ENCODE measurements at places on chromosomes 1 and 21.

DNA sequence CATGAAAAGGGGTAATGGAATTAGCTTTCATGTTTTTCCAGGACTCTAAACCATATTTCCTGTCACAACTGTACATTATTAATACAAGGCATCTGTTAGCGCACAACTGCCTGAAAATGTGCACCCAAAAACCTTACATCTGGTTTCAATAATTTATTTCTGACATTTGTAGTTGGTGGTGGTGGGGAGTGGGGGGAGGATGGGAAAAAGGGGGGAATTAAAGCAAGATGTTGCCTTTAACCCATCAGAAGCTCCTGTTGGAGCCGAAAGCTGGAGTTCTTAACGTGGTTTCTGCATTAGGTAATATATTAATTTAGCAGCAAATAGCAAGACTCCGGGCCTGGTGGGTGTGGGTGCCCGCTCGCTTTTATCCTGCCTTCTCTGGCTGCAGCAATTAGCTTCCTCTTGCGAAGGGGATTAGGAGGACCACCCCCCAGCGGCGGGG is 36.9 kb upstream of the HHAT start:
- no peak for DNase-seq

DNA sequence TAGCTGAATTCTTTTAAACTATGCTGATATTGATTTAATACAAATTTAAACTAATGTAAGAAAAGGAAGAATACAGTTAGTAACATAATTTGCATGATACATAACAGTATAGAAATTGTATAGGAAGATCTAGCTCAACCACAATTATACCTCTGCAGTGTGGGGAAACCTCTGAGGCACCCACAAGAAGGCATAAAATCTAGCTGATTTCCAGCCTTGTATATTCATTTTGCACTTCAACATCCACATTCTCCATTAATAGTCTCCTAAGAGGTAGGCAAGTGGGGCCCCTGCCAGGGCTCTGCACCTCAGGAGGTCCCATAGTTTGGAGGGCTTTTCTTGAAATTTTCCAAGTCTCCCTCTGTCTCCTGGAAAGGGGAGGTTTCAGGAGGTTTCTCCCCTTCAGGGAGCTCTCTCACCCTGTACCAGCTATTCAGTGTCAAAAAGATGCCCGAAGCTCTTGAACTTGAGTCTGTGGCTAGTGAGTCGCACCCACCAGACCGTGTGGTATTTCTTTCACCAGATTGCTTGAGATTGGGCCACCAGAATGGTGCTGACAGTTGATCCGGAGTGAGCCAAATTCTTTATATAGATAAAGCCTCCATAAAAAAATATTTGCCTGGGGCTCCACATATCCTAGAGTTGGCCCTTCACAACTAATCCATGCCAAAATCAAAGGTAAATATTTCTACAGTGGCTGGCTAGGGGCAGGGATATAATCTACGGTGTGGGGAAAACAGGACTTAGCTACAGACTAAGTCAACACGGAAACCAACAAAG is 108.2 kb downstream of the TIAM1 start:
- no peak for DNase-seq

GRCh38 chr1:169644297-169644696 is 14.4 kb upstream of the SELP start:
- no peak for DNase-seq

- DNase-seq, result peak; percentile 67
Observed at GRCh38 chr21:34029743-34030528, 43.4 kb upstream of the MRPS6 start.

DNA sequence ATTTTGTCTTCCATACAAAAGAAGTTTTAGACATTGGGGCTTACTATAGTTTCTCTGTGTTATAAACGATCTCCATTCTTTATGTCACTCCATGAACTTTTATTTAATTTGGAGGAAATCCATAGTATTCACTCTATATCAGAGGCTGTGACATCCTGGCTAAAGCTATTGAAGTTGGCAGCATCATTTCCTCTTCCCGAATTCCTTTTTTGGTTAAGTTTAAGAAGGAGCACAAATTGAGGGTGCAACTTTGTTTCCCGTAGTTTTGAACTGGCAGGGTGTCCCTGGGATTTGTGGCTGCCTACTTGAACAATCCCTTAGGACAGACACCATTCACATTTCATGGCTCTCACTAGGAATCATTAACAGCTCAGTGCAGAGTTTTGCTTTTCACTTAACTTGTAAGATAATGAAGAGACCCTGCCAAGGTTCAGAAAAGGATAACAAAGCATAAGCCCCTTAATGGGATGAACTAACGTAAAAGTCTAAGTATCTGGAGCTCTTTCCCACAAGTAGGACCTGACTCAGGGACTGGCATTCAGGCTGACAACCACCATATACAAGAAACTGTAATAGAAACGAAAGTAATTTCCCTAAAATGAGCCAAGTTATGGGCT is 13.9 kb downstream of the S1PR1 start:
- DNase-seq, result no peak

- no peak for DNase-seq
Observed at GRCh38 chr1:2803086-2803930, 1.8 kb upstream of the TTC34 start.

DNA sequence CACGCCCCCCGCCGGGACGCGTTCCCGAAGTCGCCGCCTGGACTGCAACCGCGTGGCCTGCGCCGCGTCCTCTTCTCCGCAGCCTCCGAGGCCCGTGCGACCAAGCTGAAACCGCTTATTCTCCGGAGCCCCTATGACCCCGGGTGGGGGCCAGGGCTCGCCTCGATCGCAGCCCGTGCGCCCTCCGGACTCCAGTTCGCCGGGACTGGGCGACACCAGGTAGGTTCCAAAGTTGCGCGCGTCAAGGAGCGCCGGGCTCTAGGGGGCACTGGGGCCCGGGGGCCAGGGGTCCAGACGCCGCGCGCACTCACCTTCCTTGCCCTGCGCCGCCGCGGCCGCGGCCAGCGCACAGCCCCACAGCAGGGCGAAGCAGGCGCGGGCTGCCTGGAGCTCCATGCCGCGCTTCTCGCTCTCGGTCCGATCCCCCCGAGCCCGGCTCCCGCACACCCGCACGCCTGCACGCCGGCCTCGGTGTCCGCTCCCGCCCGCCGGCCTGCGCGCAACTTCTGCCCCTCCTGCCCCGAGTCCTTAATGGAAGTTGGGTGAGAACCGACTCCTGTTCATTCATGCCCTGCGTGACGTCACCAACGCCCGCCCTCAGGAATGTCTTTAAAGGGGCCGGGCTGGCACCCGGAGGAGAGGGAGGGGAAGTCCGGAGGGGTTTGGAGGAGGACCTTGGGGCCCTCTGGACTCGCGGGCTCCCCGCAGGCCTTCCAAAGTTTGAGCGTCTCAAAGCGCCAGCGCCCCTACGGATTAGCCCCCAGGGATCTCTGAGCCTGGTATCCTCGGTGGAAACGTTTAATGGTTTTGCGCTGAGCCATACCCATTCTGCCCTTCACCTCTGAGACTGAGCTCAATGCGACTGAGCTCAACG is at the start of gene EPHA2:
TSS of gene EPHA2 (minus strand) at position 533 of the 874 bp plus-strand sequence. CDS start at position 396, 137 bp downstream.
- no peak for DNase-seq

DNA sequence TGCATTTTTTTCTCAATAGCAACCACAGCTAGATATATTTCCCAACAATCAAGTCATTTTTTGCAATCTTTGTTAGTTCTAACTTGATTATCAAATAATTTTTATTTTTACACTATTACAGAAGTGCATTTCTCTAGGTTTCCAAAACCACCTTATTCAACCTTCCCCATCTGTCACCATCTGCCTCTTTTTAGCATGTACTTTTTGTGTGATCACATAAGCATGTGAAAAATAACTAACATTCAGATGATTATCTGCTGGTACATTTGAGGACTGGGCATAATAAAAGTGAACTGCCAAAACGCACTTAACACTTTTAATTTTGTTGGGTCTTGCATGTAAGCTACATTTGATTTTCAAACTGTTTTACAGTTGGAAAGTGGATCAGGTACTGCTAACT is 291.5 kb downstream of the AKT3 start:
- DNase-seq, result no peak

- no peak for DNase-seq
Observed at GRCh38 chr1:241612533-241613477, 27.4 kb downstream of the CHML start.

DNA sequence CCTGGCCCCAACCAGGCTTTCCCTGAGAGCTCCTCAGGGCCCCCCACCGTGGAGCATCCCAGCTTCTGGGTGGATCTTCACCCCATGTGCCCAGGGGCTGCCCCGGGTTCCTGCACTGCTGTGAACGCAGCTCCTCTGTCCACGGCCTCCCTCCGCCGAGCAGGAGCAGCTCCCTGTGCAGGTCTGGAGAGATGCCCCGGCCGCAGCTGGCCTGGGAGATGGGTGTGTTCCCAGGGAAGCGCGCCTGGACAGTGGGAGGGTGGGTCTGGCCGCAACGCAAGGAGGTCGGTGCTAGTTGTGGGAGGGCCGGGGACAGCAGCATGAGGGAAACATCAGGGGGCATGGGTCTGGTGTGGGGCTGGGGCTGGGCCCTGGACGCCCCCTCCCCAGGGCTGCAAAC is 71.3 kb downstream of the MORN1 start:
- no peak for DNase-seq

GRCh38 chr21:45473496-45474322 is 68.5 kb downstream of the SLC19A1 start:
- no peak for DNase-seq

DNA sequence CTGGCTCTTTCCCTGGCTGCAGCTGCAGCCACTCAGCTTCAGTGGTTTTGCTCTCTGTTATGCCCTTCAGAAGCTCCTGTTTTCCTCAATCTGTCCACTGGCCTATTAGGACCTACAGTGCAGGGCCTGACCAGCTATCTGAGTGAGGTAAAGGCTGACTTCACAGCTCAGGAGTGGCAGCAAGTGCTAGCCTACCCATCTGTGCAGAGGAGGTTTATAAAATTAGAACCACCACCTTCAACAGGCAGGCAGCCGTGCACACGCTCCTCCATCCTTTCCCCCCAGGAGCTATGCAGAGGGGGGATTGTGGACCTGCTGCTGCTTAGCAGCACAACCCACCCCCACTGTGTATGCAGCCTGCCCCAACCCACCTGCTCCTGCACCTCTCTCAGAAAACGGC is 8.3 kb downstream of the ADAR start:
- DNase-seq, result no peak

DNA sequence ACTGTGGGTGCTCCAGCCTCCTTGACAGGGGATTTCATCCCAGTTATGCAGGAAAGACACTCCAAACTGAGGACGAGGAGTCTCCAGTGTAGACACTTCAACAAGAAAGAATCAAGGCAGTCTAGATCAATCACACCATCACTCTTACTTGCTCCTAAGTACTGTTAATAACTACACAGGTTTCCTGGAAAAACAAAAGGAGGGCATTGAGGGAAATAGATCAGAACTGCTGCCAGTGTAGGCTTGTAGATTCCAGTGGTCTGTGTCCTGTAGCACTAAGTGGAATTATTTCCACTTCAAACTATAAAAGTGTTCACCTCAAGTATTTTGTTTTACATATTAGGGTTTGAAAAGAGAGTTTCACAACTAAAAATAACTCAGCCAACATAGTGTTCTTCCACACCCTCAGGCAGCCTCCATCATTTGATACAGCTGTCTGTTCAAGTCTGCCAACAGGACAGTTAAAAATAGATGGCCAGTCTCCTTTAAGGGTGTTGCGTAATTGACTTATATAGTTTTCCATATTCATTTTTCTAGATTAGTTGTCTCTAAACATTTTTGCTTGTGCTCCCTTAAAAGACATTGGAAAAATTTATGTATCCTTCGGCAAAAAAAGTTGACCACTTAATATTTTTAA is 32.0 kb upstream of the AGL start:
- no peak for DNase-seq

GRCh38 chr1:101026430-101026788 is 825 bp upstream of the DPH5 start:
- no peak for DNase-seq

GRCh38 chr1:56448529-56449300 is 130.6 kb downstream of the PLPP3 start:
- no peak for DNase-seq

DNA sequence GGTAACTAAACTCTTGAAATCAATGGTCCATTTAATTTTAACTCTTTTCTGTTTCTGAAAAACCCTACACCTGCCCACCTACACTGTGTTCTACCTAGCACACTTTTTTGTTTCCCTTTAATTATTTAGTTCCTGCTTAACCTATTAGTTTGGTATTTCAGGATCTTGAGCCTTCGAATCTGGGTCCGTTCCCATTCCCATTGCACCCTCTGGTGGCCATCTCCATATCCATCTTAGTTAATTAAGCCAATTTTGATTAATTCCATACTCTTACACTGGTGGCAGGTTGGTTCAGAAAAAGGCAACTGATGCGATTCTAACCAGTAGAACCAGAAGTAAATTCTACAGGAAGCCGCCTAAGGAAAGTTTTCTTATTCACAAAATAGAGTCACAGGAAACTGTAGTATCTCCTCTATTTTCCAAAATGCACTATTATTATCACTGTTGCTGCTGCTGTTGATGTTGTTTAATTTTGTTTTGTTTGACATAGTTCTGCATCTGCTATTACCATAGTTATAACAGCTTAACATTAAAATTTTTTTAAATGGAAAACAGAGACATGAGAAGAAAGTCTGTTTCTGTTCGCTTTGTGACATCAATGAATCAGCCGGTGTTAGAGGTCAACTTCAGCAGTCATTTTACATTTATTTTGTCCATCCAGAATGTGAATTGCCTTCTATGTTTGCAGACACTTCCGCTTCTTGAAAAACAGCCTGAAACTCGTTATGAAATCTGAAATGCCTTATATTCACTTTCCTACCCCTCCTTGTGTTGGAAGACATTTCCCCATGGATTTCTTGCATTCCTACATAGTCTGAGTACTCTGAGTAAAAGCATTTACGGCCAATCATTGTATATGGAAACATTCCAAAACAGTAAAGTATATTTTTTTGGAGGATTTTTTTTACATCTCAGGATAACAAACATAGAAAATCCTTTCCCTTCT is 115.5 kb upstream of the NCAM2 start:
- DNase-seq, result no peak

- no peak for DNase-seq
Observed at GRCh38 chr21:37195059-37195458, 72.1 kb downstream of the VPS26C start.
